ENCODE measurements at places on chromosomes 2 and 18.

DNA sequence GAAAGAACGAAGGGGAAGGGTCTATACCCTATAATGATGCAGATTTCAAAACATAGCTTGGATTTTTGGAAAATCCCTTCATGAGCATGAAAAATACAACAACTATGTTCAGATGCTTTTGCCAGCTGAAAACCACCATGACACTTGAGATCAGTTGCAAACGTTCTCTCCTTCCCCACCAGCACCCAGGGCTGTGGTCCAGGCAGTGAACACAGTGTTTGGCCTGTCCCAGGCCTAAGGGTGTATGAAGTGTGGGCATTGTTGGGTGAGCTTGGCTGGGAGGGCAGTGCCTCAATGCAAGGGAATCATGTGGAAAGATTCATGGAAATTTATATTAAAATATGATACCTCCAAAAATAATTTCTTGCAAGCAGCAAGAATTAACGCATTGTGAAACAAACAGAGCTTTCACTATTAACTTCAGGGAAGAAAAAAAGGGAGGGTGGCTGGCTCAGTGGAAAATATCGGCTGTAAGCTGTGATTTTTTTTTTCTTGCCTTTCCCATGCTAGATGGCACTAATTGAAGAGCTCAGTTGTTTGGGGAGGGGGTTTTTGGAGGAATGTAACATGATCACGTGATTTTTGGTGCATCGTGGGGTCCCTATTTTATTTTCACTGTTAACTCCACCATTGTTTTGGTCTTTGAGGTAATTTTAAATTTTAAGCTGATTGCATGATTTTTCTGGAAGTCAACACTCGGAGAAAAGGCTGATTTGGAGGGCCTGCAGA lies 52.0 kb downstream of the CDC42EP3 start:
- peak; percentile 23 for DNase-seq

DNA sequence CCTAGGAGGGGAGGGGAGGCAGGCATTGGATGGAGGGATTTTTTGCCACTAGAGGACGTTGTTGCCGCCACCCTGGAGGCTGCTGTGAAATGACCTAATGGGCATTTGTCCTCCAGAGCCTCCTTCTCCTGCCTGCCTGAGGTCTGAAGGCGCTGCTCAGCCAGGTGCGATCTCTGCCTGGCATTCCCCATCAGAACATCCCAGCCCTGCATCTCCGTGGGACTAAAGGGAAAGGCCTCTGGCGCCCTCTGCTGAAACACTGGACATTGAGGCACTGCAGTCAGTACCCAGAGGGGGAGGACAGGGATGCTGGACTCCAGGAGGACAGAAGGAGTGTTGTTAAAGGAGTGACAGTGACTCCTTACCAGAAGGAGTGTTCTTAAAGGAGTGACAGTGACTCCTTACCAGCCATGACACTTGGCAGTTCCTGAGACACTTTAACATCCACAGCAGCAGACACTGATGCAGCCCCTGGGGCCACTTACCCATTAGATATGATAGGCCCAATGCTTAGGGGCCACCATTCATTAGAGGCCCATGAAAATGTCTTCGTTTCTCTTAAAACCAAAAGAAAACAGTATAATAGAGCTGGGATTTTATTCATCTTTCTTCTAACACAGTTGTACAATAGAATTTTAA lies 17.0 kb downstream of the THNSL2 start:
- DNase-seq, result peak; percentile 68

DNA sequence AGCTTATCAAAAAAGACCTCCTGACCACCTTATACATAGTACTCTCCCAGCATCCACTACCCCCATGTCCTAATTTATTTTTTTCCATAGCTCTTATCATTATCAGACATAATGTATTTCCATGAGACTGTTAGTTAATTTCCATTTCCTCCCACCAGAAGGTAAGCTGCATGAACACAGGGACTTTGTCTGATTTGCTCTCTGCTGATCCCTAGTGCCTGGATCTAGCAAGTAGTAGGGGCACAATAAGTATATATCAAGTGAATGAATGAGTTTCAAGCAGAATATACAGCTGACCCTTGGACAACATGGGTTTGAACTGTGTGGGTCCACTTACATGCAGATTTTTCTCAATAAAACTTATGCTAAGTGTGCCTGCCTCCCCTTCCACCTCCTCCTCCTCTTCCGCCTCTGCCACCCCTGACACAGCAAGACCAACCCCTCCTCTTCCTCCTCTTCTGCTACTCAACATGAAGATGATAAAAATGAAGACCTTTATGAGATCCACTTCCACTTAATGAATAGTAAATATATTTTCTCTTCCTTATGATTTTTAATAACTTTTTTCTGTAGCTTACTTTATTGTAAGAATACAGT lies 53.8 kb downstream of the CTAGE1 start:
- no peak for DNase-seq

- peak; percentile 36 for DNase-seq
Measured at GRCh38 chr2:214069254-214069653, 341.6 kb upstream of the VWC2L start.

GRCh38 chr18:23822590-23823385 lies 133.5 kb downstream of the LAMA3 start:
- DNase-seq, result peak; percentile 17

DNA sequence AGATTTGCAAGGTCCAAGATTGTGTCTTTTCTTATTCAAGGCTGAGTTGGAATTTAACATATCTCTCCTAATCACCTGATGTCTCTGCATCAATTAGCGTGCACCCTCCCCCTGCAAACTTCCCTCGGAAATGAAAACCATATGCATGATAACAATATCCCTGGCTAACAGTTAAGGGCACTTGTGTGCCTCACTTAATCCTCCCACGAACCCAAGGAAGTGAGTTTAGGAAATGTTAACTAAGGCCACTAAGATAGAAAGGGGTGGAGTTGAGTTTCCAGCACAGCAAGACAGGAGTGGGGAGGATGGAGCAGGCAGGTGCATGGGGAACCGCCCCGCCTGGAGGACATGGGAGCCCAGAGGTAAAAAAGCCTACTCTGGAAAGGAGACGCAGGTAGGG lies 52.4 kb upstream of the PTMA start:
- DNase-seq, result no peak

- DNase-seq, result no peak
Measured at GRCh38 chr18:75314117-75314516, 103.5 kb downstream of the TSHZ1 start.

DNA sequence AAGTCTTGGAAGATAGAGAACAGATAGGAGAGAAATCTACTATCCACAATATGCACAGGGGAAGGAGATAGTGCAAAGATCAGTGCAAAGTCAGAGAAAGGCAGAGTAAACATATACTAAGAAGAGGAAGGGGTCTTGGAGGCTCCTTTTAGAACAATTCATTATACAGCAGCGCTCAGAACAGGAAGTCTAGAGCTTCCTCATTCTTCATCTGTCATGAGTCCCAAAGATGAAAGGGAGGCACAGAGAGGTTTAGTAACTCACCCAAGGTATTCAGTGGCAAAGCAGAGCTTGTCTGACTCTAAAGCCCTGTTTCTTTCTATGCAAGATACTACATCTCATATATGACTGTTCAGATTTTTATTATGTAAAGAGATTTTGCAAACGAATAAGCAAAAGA lies 1.4 kb downstream of the SP110 start:
- DNase-seq, result peak; percentile 78

DNA sequence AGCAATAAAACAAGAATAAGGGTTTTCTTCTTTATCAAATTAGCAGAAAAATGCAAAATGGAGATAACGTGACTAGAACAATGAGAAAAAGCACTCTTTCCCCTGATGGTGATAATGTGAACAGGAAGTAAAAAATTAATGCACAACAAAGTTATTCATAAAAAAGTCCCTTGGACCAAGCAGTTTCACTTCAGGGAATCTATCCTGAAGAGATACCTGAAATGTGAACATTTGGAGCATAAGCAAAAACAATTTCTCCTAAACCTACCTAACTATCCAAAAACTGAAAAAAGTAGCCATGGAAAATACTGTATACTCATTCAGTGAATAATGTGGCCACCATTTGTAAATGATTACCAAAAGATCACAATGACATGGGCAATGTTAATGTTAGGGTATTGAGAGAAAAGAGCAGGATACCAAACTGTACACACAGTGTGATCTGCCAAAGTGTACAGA lies 48.7 kb downstream of the TRIP12 start:
- peak; percentile 6 for DNase-seq

- no peak for DNase-seq
Measured at GRCh38 chr2:219573166-219573565, 1.1 kb downstream of the INHA start.

- no peak for DNase-seq
Measured at GRCh38 chr2:178482437-178482836, 2.2 kb downstream of the PLEKHA3 start.

DNA sequence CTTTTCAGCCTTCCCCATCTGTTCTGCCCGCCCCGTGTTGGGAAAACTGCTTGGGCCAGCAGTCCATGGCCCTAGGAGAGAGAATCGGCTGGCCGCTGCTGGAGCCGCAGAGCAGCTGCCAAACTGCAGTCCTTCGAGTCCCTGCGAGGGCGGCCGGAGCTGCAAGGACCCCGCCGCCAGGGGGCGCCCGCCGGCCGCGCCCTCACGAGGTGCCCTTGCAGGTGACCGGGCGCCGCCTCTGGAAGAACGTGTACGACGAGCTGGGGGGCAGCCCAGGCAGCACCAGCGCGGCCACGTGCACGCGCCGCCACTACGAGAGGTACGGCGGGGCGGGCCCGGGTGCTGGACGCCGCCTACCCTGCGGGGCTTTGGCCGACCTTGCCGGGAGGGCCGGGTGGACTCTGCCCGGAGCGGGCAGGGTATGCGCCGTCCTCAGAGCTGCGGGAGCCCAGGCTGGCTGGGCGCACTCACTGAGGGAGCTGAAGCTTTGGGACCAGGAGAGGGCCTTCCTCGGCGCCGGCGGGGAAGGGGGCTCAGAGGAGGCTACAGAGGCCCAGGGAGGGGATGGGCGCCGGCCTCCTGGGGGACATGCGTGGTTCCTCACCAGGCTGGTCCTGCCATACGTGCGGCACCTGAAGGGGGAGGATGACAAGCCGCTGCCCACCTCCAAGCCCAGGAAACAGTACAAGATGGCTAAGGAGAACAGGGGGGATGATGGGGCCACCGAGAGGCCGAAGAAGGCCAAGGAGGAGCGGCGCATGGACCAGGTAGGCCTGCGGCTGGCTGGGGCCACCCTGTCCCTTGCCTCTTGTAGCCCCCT lies 13.6 kb downstream of the ARID5A start:
- DNase-seq, result no peak

DNA sequence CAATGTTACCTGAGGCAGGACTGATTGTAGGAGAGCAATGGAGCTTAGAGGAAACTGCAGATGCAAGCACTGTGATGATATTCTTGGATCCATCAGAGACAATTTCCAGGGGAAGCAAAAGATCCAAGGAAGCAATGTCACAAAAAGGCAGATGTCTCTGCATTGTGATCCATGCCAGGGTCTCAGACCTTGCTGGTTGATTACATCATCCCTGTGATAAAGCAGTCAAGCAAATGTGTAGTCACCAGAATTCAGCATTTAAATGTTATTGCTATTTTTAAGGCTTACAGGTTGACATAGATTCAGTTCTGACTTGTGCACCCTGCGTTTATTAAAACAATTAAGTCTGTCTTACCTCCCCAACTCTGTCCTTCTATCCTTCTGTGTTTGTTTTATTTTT lies 56.8 kb upstream of the CCDC85A start:
- DNase-seq, result no peak

Measured in suppressor macrophage treated with lipopolysaccharide for 4 hours (primary cell).